ENCODE measurements at places on chromosomes 2 and 18. TPM values are rescaled to one million over a fixed set of nuclear protein-coding genes. Genes with fewer than 3 reads are reported as not detected.

MAIP1 gene
- total RNA-seq, result 42.1 TPM

SALL3 gene
- not detected for total RNA-seq

RFTN2 gene
- total RNA-seq, result 0.18 TPM

SERPINB12 gene
- not detected for total RNA-seq

PROKR1 gene
- total RNA-seq, result 0.09 TPM

REV1 gene
- total RNA-seq, result 41.1 TPM

ATF2 gene
- 47.1 TPM for total RNA-seq

SERPINB11 gene
- not detected for total RNA-seq
